ENCODE measurements at places on chromosomes 3 and 15.

GRCh38 chr3:8455526-8456411, 45.9 kb upstream of the LMCD1 start:
- peak; percentile 57 for DNase-seq

DNA sequence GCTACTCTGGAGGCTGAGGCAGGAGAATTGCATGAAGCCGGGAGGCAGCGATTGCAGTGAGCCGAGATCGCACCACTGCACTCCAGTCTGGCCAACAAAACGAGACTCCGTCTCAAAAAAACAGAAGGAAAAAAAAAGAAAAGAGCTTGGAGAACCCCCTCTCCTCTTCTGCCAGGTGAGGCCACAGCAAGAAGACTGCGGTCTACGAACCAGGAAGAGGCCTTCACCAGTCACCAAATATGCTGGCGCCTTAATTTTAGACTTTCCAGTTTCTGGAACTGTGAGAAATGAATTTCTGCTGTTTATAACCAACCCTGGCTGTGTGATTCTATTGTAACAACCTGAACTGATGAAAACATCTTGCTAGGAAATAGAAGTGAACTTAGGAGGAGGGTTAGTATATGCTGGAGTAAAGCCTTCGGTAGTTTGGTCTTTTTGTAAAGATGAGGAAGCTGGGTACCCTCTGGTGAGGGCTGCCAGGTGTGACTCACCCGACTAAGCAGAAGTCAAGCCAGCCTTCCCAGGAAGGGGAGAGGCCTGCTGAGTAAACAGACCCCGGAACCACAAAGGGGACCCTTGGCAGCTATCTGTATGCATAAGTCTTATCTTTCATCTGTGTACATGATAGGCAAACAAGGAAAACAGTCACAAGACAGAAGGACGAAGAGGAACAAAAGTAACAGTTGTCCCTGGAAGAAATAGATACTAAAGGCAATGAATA, 78.7 kb downstream of the KLF13 start:
- no peak for DNase-seq

- DNase-seq, result no peak
Observed at GRCh38 chr3:168251371-168251770, 155.6 kb upstream of the GOLIM4 start.

DNA sequence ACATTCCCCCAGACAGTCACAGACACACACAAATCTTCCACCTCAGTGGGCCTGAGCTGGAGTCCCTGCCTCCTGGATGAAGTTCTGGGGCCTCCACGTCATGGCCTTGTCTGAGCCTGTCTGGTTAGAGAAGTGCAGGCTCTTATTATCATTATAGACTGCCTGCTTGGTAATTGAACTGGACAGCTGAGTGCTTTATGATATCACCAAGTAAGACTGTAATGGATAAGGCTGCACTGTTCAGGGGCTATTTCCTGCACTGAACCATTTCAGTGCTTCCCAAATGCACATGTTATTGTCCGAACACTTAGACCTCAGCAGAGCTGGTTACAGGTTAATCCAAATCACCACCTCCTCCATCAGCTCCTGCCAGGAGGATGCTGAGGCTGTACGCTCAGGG, 8.7 kb upstream of the ST6GAL1 start:
- no peak for DNase-seq

GRCh38 chr3:57582474-57583168, 14.5 kb downstream of the ARF4 start:
- no peak for DNase-seq

DNA sequence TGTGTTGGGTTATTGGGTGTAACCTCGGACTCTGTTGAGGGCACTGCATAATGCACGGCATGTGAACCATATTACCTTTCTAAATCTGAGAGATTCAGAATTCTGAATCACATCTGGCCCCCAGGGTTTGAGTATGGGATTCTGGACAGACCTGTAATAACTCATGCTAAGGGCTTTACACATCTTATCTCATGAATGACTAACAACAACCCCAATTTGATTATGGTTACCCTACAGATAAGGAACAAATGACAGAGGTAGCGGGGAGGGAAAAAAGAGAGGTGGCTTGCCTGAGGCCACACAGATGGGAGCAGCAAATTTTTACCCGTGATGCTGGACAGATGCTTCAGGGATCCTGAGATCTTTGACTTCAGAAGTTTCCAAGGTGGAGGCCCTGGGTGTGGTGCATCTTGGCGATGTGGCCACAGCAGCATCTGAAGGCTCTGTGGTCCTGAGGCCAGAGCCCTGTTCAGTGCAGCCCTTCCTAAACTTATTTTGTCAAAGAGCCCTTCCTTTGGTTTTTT, 43.8 kb downstream of the POMGNT2 start:
- DNase-seq, result no peak

DNA sequence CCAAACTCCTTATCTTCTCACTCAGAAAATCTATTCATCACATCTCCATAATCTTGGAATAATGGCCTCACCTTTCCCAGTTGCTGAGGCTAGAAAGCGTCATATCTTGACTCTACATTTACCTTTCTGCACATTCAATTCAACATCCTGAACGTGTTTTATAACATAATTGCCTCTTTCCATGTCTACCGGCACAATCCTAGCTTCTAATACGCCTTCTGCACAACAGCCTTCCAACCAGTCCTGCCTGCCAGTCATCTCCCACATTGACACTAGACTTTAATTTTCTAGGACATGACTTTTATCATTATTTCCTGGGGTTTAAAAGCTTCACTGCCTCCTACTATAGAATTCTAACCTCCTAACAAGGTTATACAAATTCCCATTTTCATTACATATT, 906.6 kb downstream of the ROBO1 start:
- DNase-seq, result no peak

DNA sequence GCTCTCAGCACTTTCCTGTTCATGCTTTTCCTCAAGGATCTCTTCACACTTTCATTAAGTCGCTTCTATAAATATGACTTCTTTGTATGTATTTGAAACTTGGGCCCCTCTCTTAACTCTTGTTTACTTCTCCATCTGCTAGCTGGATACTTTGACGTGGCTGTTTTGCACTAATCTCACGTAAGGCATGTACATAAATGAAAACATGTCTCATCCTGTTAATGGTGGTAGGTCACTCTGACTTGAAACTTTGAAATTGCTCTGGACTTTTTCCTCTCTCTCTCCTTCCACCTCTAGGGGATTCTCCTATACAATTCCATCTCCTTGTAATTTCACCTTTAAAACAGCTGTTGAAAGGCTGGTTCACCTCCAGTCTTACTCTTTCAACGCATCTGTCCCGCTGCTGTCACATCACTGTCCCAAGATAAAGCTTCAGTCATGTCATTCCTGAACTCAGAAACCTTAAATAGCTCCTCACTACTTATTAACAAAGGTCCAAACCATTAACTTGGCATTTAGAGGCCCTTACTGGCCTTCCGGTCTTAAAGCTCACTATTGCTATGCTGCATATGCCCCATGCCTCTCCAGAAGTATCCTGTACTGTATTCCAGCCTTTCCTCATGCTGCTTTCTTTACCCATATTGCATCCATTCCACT, 1.2 kb downstream of the BLOC1S6 start:
- DNase-seq, result no peak

DNA sequence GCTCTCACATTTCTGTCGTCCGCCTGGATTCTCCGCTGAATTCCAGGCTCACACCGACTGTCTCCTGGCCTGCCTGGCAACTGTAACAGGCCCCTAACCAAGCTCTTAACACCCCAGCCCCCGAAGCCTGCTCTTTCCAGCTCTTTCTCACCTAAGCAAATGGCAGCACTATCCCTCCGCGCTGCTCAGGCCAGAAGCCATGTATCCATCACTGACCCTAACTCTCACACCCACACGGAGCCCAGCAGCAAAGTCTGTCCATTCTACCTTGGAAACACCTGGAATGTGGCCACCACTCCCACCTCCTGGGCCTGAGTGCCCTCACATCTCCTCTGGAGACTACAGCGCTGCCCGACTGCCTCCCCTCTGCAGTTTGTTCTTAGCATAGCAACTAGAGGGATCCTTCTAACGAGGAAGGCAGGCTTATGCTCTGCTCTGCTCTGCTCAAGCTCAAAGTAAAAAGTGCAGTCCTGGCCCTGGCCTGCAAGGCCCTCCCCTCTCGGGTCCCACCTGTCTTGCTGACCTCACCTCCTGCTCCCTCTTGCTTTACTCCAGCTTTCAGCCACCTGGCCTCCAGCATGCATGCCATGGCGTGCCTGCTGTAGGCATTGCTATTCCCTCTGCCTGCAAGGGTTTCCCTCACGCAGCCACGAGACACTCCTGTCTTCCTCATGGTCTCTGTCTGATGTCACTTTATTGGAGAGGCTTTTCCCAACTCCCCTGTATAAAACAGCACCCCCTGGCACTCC, 27.2 kb downstream of the FEM1B start:
- no peak for DNase-seq

- DNase-seq, result no peak
Observed at GRCh38 chr3:42712688-42713372, 10.2 kb upstream of the HHATL start.

DNA sequence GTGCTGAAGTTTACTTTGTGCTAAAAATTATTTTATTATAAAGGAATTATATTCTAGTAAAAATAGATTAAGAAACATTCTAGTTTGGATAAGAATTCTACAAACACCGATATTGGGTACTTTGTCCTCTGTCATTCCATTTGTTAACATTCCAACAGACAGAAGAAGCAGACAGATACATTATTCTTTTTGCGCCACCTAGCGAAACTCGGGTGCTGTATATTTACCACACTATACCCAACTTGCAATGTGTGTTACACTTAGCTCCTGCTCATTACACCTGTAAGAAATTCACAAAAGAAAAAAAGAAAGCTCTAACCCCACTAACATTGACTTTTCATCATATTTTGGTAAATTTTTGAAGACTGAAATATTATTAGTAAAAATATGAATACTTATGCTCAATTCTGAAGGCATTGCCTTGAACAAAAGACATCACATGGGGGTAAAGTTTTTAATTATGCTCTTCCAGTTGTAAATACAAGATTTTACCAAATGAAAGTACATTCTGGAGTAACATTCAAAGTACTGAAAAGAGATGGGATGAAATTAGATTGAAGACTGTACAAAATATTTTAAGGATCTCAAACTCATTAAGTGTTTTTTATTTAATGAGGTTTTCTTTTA, 136.5 kb upstream of the MLF1 start:
- peak; percentile 65 for DNase-seq

- peak; percentile 43 for DNase-seq
Observed at GRCh38 chr3:133591271-133591742, 17.8 kb downstream of the CDV3 start.

- DNase-seq, result no peak
Observed at GRCh38 chr3:185988080-185988815, 50.4 kb upstream of the TRA2B start.

DNA sequence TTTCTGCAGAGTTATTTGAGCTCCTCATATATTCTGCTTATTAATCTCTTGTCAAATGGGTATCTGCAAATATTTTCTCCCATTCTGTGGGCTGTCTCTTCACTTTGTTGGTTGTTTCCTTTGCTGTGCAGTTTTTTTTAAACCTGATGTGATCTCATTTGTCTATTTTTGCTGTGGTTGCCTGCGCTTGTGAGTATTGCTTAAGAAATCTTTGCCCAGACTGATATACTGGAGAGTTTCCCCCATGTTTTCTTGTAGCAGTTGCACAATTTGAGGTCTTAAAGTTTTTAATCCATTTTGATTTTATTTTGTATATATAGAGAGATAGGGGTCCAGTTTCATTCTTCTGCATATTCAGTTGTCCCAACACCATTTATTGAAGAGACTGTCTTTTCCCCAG, 102.3 kb downstream of the POLQ start:
- no peak for DNase-seq

GRCh38 chr3:133408961-133409360, 9.1 kb downstream of the BFSP2 start:
- peak; percentile 8 for DNase-seq

Measured in fibroblast of gingiva (primary cell).